ENCODE measurements at places on chromosomes 1 and 21.

GRCh38 chr1:25800703-25801377, 847 bp downstream of the SELENON start:
- DNase-seq, result no peak

DNA sequence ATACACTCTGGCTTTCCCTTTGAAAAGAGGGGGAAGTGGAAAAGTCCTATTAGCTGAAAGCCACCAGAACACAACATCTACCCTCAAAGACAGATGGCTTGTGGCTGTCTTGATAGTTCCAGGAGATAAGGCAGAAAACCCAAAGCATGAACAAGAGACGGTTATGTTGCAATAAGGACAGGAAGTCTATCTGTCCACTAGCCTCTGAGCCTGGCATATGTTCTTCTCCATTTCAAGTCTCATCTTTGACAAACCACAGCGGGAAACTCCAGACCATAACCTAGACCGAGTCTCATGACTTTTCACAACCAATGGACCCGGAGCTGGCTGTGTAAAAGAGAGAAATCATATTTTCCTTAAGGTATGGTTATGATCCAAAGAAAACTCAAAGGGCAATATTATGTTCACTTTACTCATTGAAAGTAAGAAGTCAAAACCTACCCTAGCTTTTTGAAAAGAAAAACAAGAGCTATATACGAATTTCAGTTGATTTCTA, 33.8 kb downstream of the DUSP10 start:
- DNase-seq, result no peak

- no peak for DNase-seq
Observed at GRCh38 chr1:151760597-151761385, 2.5 kb downstream of the MRPL9 start.

DNA sequence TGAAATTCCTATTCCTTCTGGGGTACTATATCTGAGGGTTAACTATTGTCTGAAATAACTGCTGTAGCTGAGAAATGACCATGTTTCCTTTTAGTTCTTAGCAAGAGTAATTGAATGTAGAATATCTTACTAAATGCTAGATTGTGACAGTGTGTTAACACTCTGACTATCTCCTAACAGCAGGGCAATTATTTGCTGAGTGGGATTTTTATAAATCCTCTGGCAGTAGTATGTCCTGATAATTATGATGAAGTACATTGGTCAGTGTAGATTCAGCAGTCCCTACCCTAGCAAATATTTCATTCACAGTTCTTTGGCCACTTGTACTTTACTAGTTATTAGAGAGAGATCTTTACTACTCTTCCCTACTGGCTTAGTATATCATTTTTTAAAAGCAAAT, 138.6 kb downstream of the SPATA17 start:
- DNase-seq, result no peak

DNA sequence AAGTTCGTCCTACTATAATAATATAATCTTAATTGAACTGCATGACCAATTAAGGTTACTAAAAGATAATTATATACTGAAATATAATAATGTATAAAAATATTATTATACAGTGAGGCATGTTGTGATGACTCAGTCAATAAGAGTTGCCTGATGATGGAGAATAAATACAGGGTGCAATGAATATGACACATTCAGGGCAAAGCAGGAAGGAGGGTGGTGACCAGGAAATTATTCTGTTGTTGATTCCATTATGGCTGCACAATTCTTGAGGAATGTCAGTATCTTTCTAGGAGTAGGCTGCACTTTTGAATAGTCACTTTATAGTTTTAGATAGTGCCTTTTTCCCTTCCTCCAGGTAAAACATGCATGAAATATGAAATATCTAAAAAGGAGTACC, 46.4 kb upstream of the RGS21 start:
- DNase-seq, result peak; percentile 15
